ENCODE measurements at places on chromosomes 13 and 19. TPM values are rescaled to one million over a fixed set of nuclear protein-coding genes. Genes with fewer than 3 reads are reported as not detected.

The TEX101 gene
- not detected for total RNA-seq

The ODAD3 gene
- total RNA-seq, result 1.8 TPM

The CD177 gene
- not detected for total RNA-seq

The ZNF549 gene
- 11.6 TPM for total RNA-seq

The TJP3 gene
- total RNA-seq, result 36.3 TPM

The CYP4F3 gene
- total RNA-seq, result not detected

The TTYH1 gene
- 144 TPM for total RNA-seq

The KBTBD6 gene
- 11.1 TPM for total RNA-seq

The ZNF284 gene
- total RNA-seq, result 5.9 TPM

The ZNF730 gene
- 21.3 TPM for total RNA-seq

The TPTE2 gene
- not detected for total RNA-seq

DNA sequence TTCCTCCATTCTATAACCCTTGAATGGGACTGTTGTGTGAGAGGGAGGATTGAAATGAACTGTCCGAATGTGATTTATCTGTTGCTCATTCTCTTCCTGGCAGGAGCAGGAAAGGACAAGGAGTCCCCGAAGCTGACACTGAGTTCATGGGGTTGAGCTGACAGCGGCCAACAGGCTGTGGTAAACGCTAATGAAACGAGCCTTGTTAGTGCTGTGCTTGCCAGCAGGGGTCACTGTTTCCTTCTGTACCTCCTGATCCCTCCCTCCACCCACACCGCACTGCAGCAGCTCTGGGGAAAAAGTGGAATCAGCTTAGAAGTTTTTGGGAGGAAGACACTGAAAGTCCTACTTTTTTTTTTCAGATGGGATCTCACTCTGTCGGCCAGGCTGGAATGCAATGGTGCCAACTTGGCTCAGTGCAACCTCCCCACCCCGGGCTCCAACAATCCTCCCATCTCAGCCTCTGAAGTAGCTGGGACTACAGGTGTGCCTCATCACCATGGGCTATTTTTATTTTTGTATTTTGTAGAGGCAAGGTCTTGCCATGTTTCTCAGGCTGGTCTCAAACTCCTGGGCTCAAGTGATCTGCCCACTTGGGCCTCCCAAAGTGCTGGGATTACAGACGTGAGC is 6.7 kb upstream of the ZNF761 start:
- peaks cover 7% of the 10 kb centered on the region for H3K36me3 ChIP-seq
- no peaks in the 10 kb centered on the region for H3K27me3 ChIP-seq
- H3K27ac ChIP-seq, result peak overlapping the region; percentile 88
- peaks cover 42% of the 10 kb centered on the region for H3K4me1 ChIP-seq

DNA sequence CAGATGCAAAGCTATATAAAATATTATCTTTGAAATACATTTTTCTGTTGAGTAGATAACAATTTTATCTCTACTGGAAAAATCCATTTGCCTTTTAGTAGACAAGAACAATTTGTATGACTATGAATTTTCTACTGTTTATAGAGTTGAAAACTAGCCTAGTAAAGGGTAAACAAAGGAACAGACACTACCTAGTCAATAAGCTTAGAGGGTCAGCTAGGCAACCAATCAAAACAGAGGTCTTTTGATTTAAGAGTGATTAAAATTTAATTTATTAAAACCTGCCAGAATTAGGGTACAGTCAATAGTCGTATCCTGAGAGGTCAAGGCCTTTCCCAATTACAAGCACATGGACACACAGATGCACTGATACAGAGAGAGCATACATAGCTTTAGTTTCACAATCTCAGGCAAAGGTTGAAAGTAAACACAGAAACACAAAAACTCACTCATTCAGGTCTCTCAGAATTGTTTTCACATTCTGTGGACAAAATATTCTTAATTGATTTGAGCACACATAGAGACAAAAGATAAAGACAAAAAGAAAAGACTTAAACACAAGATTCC is 24.5 kb upstream of the GPC6 start:
- DNase-seq, result no peak
- H3K4me3 ChIP-seq, result no peak overlapping the region
- peaks cover 15% of the 10 kb centered on the region for H3K4me1 ChIP-seq
- H3K27me3 ChIP-seq, result peaks cover 7% of the 10 kb centered on the region

DNA sequence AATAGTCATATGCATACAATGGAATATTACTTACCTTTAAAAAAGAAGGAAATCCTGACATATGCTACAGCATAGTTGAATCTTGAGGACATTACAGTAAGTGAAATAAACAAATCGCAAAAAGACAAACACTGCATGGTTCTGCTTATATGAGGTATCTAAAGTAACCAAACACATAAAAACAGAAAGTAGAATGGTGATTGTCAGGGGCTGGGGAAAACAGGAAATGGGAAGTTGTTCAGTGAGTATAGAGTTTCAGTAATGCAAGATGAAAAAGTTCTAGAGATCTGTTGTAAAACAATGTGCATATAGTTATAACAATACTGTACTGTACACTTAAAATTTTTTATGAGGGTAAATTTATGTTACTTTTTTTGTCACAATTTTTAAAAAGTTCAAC is 219.4 kb downstream of the KLF5 start:
- H3K27ac ChIP-seq, result no peak overlapping the region
- no peak for DNase-seq
- H3K36me3 ChIP-seq, result peaks cover 8% of the 10 kb centered on the region
- H3K27me3 ChIP-seq, result no peaks in the 10 kb centered on the region

DNA sequence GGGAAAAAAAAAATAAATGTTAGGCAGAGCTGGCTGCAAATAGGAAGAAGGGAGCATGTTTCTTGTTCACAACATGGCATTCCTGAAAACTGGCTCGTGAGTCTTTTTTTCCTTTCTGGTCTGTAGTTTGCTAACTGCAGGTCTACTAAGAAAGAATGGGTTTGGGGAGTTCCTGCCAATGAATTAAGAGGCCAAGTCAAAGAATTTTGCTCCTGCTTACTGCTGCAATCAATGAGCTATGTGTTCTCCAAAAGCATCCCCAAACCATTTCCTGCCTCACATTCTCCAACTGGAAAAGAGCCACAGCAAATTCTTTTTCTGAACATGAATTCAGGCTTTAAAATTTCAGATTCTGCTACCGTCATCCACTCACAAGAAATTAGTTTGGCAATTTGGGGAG is 88.6 kb downstream of the DCT start:
- H3K27me3 ChIP-seq, result no peaks in the 10 kb centered on the region
- no peak overlapping the region for H3K27ac ChIP-seq
- no peaks in the 10 kb centered on the region for H3K36me3 ChIP-seq
- H3K4me3 ChIP-seq, result no peak overlapping the region

DNA sequence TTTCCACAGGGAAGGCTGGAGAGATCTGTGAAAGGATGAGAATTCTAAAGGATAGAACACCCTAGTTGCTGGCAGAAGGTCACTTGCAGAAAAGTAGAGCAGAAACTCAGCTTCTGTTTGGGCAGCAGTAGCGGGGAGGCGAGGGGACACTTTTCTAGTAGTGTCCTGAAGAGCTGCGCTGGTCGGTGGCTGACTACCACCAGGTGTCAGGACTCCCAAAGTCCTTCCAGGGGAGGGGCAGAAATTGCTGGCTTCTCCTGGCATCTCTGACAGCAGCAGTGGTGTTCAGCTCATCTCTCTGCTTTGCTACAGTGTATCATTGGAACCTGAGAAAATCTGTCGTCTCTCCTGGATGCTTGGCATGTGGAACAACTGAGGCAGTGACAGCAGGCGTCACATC is 120.9 kb downstream of the ZDHHC20 start:
- no peak overlapping the region for H3K4me3 ChIP-seq
- DNase-seq, result no peak
- no peak overlapping the region for H3K27ac ChIP-seq
- H3K4me1 ChIP-seq, result peaks cover 12% of the 10 kb centered on the region
- no peaks in the 10 kb centered on the region for H3K36me3 ChIP-seq

- peaks cover 11% of the 10 kb centered on the region for H3K27me3 ChIP-seq
- no peak overlapping the region for H3K27ac ChIP-seq
- H3K4me1 ChIP-seq, result peaks cover 3% of the 10 kb centered on the region
- no peak overlapping the region for H3K4me3 ChIP-seq
Measured at GRCh38 chr19:17385878-17386611, 8.0 kb downstream of the CCDC194 start.

- H3K4me3 ChIP-seq, result no peak overlapping the region
- H3K36me3 ChIP-seq, result no peaks in the 10 kb centered on the region
- H3K27me3 ChIP-seq, result peaks cover 28% of the 10 kb centered on the region
- H3K4me1 ChIP-seq, result peaks cover 8% of the 10 kb centered on the region
- no peak for DNase-seq
Measured at GRCh38 chr19:46186101-46186716, 38.2 kb downstream of the IGFL2 start.

DNA sequence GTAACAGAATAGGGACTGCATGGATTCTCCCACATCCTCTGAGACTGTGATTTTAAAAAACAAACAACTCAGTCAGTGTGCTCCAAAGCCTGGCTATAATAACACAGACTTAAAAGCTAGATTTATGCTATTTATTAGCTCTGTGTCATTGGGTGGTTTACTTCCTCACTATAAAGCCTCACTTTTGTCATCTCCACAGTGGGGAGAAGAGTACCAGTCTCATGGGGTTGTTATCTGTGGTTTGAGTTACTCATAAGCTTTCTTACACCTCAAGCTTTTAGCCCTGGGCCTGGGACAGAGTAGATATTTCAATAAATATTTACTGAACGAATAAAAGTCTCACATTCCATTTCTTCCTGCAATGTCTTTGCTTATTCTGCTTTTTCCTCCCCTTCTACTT is 5.3 kb downstream of the RNASEH2B start:
- peaks cover 31% of the 10 kb centered on the region for H3K4me1 ChIP-seq
- no peak overlapping the region for H3K27ac ChIP-seq
- peaks cover 3% of the 10 kb centered on the region for H3K27me3 ChIP-seq
- H3K36me3 ChIP-seq, result no peaks in the 10 kb centered on the region

DNA sequence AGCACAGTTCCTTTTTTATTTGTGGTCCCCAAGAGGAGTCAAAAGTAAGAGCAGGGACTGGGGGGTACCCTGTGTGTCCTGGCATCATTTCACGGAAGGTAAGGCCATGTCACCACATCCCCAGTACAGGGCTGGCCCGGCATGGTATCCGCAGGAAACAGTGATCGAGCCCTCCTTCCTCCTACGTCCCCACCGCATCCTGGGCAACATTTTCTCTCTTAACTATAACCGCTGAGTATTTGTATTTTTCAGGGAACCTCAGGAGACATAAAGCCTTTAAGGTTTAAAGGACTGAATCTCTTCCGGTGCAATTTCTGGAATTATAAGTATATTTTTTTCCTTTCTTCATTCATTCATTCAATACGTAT is 13.6 kb upstream of the LATS2 start:
- peak overlapping the region; percentile 75 for H3K4me3 ChIP-seq
- H3K27ac ChIP-seq, result peak overlapping the region; percentile 52
- H3K36me3 ChIP-seq, result no peaks in the 10 kb centered on the region
- H3K27me3 ChIP-seq, result peaks cover 37% of the 10 kb centered on the region
- peaks cover 4% of the 10 kb centered on the region for H3K4me1 ChIP-seq

DNA sequence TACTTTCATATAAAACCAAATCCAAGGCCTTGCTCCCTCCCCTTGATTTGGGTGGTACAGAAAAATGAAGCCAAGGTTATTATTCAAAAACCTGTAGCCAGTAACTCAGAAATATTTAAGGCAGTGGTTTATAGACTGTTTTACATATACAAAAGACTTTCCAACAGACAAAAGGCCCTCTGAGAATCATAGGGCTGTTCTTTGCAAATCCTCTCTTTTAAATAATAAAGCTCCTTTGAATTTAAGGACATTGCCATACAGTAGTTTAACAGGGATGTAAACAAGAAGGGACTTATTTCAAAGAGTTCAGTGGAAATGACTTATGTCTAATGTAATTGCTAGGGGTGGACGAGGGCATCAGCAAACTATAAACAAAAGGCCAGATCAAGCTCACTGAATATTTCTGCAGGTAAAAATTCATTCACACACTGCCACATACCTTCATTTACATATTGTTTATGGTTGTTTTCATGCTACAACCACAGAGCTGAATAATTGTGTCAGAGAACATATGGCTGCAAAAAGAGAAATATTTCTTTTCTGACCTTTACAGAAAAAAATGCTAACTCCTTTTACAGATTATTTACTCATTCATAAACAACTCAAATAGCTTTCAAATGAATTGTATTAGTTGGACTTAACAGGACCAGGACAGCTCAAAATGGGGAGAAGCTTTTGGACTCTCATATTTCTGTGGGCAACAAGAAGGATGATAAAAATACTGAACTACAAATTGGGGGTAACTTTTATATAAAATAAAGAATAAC is 665.6 kb downstream of the SLITRK1 start:
- H3K27me3 ChIP-seq, result no peaks in the 10 kb centered on the region
- H3K4me3 ChIP-seq, result no peak overlapping the region
- no peak overlapping the region for H3K27ac ChIP-seq
- DNase-seq, result no peak

GRCh38 chr13:44053208-44053607 is 173.5 kb downstream of the LACC1 start:
- H3K4me3 ChIP-seq, result no peak overlapping the region
- no peaks in the 10 kb centered on the region for H3K36me3 ChIP-seq
- no peak for DNase-seq
- H3K4me1 ChIP-seq, result peaks cover 29% of the 10 kb centered on the region

DNA sequence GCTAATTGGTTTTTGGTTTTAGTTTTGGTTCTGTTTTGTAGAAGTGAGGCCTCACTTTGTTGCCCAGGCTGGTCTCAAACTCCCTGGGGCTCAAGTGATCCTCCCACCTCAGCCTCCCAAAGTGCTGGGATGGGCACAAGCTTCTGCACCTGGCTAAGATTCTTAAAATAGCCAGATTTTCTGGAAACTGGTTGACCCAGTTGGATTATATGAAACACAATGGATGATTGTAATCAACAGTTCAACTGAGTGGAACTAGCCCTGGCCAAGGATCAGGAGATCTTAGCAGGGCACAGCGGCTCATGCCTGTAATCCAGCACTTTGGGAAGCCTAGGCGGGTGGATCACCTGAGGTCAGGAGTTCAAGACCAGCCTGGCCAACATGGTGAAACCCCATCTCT is 29.6 kb upstream of the MRI1 start:
- H3K27ac ChIP-seq, result no peak overlapping the region
- DNase-seq, result no peak
- peaks cover 6% of the 10 kb centered on the region for H3K36me3 ChIP-seq
- H3K4me1 ChIP-seq, result peaks cover 7% of the 10 kb centered on the region
- H3K27me3 ChIP-seq, result no peaks in the 10 kb centered on the region
- no peak overlapping the region for H3K4me3 ChIP-seq

- H3K36me3 ChIP-seq, result peaks cover 13% of the 10 kb centered on the region
- no peak for DNase-seq
- H3K27ac ChIP-seq, result no peak overlapping the region
- H3K27me3 ChIP-seq, result no peaks in the 10 kb centered on the region
Measured at GRCh38 chr19:58317476-58318072, 9.2 kb upstream of the ZSCAN22 start.

GRCh38 chr13:77001963-77002587 is 10.2 kb downstream of the CLN5 start:
- no peaks in the 10 kb centered on the region for H3K27me3 ChIP-seq
- H3K36me3 ChIP-seq, result peaks cover 20% of the 10 kb centered on the region
- H3K27ac ChIP-seq, result no peak overlapping the region
- no peaks in the 10 kb centered on the region for H3K4me1 ChIP-seq

Measured in progenitor cell of endocrine pancreas (in vitro differentiated cells).